ENCODE measurements at places on chromosomes 2 and 18. TPM values are rescaled to one million over a fixed set of nuclear protein-coding genes. Genes with fewer than 3 reads are reported as not detected.

- DNase-seq = no peak
These were observed 107.6 kb downstream of the RAPGEF4 start for GRCh38 chr2:172843266-172843582.

DNA sequence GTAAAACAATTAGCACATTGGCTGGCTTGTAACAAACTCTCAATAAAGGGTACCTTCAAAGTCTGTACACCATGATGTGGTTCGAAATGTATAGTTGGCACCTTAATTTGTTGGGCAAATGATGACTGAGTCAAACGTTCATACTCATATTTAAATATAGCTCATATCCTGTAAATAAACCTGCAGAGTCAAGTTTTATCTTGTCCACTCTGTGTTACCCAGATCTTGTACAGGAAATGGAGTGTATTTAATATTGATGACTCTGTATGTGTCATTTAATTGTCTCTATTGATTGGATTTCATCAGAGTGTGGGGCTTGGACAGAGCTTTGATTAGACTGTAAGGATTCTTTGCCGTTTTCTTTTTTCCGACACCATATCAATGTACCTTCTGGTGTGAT is 805.6 kb upstream of the ZEB2 start:
- DNase-seq = no peak

- DNase-seq = peak; percentile 86
These were observed 6.9 kb downstream of the HDAC4 start for GRCh38 chr2:239393941-239394340.

DNA sequence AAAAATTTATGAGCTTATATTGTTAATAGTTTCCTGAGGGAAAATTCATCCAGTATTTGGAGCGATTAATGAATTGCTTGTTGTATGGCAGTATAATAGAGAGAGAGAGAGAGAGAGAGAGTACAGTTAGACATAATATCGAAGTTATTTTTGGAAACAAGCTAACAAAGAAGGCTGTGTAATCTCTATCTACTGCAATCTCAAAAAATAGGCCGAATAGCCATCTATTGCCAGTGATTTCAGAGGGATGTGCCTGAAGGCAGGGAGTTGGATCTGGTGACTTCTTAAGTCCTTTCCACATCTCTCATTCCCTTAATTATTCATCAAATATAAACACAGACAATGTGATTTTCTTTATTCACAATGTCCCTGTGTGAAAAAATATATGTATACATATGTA is 433.1 kb upstream of the RAB12 start:
- no peak for DNase-seq

DNA sequence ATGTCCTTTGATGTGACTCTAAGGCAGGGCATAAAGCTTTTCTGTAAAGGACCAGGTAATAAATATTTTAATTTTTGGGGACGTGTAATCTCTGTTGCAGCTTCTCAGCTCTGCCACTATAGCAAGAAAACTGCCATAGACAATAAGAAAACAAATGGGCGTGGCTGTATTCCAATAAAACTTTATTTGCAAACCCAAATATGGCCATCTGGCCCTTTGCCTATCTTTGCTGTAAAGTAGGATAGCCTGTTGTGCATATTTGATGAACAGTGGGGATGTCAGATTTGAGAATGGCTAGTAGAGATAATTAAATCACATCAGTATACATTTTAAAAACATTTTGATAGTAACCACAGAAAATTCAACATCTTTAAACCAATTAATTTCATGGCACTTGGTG is 95.6 kb upstream of the NOSTRIN start:
- no peak for DNase-seq

DNA sequence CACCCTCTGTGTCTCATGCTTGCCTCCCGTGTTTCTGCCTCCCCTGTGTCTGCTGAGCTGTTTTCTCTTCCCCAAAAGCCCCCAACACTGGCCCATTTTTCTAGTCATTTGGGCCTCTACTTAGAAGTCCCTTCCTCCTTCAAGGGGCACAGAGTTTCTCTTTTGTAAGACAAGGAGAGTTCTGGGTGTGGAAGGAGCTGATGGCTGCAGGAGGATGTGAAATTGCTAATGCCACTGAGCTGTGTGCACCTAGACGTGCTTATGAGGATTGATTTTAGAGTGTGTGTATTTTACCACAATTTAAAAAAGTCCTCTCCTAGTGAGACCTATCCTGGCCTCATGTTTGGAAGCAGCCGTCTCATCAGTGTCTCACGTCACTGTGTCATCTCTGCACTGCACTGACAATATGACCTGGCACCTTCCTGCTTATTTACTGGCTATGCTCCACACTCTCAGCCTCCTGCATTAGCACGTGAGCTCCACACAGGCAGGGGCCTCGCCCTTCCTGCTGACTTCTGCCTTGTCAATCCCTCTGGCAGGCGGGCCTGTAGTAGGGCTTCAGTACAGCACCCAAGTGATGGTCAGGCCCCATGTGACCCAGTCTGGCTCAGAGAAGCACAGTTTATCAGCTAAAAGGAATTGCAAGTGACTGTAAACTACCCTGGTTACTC is 8.0 kb upstream of the MBP start:
- no peak for DNase-seq

The MYO7B gene
- 22.2 TPM for polyA plus RNA-seq

The AQP12B gene
- not detected for polyA plus RNA-seq

The IL37 gene
- not detected for polyA plus RNA-seq
